ENCODE measurements at places on chromosomes 11 and 22.

GRCh38 chr11:19025481-19026406 lies 34.8 kb downstream of the MRGPRX2 start:
- DNase-seq, result no peak

- peak; percentile 17 for DNase-seq
Measured at GRCh38 chr11:100681064-100681502, 6.0 kb upstream of the ARHGAP42 start.

DNA sequence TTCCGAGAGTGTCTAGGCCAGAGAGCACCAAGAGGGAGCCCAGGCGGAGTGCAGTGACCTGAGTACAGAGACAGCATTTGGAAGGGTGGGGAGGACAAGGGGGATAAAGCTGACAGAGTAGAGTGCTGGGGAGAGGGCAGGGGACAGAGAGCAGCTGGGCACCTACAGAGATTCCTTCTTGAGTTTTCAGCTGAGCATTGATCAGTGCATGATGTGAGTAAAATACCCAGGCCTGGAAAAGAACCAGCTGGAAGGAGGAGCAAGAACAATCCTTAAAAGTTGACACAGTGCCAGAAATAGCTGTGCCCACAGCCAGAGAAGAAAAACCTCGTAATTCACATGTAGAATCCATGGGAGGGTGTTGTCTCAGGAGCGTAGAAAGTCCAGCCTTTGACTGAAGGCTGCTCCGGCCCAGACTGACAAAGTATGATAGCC lies 33.9 kb upstream of the PANX2 start:
- no peak for DNase-seq

DNA sequence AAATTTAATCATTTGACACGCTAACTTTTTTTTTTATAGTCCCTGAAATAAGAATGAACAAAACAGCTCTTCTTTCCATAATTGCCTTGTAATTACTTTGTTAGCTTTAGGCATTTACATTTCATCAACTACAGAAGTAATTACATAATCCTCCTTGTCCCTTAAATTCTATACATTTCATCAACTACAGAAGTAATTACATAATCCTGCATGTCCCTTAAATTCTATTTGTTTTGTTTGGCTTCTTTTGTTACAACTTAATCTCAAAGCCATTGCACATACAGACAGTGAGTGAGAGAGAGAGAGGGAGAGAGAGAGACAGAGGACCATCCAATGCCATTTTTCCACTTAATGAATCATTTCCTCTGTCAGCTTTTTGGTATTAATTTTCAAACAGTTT lies 873.2 kb downstream of the METTL15 start:
- no peak for DNase-seq

All from CD4-positive, alpha-beta T cell treated with Interleukin-4 for 1 hour (primary cell).